ENCODE measurements at places on chromosomes 12 and 14.

- no peak for DNase-seq
Measured at GRCh38 chr14:38762426-38762825, 340.6 kb downstream of the SEC23A start.

- no peak for DNase-seq
Measured at GRCh38 chr12:13981296-13981962, at the start of gene GRIN2B. Gene GRIN2B, minus strand, starts transcription at chr12:13981602. Its CDS starts 115,394 bp downstream, at chr12:13866208.

- no peak for DNase-seq
Measured at GRCh38 chr14:99619835-99620834, 16.1 kb upstream of the CCDC85C start.

GRCh38 chr12:96570579-96570978 is 81.2 kb downstream of the CFAP54 start:
- DNase-seq = no peak

DNA sequence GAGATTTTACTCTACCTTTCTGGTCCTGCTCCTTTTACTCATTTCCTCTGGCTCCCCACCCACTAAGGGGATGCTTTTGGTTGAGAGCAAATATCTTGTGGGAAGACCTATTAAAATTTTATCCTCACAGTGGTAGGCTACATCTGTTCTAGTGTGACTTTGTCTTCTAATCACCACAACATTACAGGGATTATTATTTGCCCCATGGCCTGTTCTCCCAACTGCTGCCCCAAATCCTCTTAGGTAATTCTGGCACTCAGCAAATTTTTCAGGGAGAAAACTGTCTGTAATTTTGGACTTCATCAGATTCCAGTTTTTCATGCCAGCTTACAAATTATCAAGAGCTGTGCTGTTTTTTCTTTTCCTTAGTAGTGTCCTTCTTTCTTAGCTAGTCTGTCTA is 172.3 kb downstream of the GPHN start:
- no peak for DNase-seq

DNA sequence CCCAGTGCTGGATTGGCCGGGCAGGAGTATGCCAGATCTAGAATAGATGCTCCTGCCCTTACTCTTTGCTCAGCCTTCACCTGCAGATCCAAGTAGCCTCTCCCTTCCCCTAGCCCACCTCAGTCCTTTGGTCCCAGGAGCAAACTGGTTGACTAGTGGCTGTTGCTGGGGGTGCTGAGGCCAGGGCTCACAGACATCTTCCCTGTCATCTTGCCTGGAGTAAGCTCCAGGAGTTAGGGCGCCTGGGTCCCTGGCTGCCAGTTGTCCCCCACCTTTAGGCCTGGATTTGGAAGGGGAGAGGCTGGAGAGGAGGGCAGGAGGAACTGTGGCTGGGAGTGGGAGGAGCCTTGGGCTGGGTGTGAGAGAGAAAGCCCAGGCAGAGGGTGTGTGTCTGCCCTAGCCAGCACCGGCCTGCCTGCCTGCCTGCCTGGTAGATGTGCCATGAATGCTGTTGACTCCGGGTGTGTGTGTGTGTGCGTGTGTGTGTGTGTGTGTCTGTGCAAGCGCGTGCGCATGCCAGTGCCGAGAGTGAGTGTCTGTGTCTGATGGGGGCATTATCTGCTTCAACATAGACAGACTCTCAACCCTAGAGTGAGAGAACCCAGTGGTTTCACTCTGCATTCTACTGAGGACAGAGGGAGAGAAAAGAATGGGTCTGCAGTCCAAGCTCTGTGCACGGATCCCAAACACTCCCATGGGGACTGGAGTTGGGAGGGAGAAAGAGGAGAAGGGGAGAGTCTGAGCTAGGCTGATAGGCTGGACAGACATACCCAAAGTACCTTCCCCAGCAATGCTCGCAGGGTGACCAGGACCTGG is 845 bp upstream of the RARG start:
- DNase-seq = no peak

GRCh38 chr14:69268223-69268622 is 8.3 kb downstream of the GALNT16 start:
- DNase-seq = no peak

DNA sequence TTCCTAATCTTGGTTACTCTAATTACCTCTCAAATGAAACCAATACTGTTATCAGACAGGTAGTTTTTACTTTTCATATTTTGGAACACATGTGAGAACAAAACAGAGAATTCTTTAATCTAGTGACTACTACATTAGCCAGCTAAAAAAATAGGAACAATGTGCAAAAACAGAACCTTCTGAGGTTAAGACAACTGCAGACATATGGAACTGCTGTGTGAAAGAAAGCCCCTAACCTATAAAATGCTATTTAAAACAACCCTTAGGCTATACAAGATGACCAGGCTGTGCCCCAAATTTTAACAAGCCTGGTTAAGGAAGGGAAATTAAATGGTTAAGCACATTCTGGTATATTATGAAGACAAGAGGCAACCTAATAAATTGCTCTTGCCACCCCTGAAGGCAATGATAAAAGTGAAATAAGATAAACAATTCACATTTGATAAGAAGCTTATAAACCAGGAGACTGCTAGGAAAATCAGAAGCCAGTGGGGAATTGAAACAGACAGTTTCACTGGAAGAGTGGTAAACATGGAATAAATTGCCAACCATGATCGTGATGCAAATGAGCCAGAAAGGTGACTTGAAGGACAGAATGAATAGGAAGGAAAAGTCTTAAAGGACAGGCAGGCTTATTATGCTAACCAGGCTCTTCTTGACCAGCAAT is 7.4 kb downstream of the GTSF1 start:
- no peak for DNase-seq

GRCh38 chr12:53596920-53597363 is 29.2 kb downstream of the ATF7 start:
- DNase-seq = no peak

- no peak for DNase-seq
Measured at GRCh38 chr12:30753233-30753632, 1.5 kb downstream of the CAPRIN2 start.

DNA sequence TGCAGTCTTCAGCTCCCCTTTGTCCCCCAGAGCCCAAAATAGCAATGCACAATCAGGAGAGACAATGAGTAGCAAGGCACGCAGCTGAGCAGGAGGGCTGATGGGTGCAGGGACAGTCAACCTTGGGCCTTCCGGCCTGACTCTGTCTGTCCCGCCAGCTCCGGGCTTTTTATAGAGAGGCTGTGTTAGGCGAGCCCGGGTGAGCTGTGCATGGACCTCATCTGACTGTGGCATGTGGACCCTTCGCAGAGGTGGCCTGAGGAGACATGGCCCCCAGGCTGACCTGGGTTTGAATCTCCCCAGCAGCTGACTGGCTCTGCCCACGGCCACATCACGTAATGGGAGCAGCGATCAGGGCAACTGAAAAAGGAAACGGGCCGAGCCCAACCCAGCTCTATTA is 177.9 kb downstream of the TSPAN9 start:
- DNase-seq = no peak

- no peak for DNase-seq
Measured at GRCh38 chr14:80425686-80426085, 214.4 kb upstream of the DIO2 start.

DNA sequence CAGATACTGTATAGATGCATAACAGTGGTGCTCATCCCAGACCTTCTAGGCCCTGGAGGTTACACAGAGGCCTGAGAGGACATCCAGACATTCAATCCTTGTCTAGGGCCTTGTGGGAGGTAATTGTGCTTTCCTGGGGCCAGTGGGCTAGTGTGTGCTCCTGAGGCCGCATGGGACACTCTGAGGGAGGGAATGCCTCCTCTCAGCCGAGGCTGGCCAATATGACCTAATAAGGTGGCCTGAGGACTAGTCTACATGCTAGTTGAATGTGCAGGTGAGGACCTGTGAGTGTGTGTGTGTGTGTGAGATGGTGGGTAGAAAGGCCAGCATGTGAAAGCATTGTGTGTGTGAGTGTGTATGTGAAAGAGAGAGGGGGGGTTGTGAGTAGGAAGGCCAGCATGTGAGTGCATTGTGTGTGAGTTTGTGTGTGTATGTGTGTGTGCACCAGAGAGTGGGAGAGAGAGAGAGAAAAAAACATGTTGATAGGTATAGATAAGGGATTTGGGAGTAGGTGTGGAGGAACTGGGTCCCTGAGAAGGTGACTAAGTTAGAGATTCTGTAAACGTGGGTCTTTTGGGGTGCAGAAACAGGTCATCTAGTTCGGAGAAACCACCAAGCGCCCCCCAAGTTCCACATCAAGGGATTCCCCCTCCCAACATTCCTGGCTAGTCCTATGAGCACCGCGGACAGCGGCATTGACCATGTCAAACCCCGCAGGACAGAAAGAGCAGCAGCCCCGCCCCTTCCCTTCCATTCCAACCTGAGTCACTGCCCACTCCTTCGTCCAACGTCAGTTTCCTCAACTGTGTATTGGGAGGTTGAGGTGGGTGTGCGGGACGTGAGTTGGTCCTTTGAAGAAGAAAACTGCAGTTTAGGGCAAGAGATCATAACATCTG is 9.7 kb upstream of the KRT81 start:
- no peak for DNase-seq

GRCh38 chr12:39165338-39165737 is 259.9 kb upstream of the CPNE8 start:
- DNase-seq = no peak

GRCh38 chr14:46951103-46951502 is 299.5 kb upstream of the RPL10L start:
- DNase-seq = no peak

DNA sequence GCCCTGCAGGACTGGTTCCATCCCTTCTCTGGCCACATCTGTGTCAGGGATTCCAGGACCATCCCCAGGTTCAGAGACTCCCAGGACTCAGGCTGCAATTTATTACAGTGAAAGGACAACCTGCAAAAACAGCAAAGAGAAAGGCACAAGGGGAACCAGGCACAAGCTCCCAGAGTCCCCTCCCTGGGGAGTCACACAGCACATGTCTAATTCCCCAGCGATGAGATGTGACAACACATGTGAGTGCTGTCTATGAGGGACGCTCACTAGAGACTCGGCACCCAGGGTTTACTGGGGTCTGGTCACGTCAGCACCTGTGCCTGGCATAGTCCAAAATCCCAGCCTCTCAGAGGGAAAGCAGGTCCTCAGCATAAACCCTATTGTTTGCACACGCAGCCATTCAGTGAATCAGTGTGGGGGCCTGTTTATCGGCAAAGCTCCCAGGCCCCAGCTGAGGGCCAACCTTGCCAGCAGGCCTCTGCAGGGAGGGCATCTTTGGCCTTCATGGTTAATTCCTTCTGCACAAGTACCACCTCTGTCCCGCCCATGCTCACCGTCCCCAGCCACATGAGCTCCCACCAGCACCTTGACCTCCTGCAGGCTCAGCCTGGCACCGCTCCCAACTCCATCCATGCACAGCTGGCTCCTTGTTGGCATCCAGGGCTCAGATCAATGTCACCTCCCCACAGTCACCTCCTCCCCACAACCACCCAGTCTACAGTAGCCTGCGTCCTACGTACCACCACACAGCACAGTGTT is 198.9 kb upstream of the SFSWAP start:
- no peak for DNase-seq

GRCh38 chr12:129226851-129227250 is 373.6 kb downstream of the GLT1D1 start:
- no peak for DNase-seq

DNA sequence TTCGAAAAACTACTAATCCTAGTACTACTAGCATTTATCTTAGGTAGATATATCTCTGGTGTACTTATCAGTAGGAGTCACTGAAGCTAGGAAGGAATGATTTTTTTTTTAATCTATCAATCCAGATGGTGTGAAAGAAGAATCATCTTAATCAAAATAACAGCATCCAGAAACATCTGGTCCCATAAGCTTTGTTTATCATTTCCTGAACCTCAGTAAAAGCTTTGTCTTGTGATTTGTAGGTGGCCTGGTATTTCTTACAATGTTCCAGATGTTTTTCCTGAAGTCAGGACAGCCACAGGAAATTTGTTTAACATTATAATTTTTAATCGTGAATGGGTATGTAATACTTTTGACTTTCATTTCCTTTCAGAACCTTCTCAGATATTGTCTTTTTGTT is 28.0 kb upstream of the LUM start:
- no peak for DNase-seq

GRCh38 chr12:115630136-115630535 is 647.4 kb downstream of the MED13L start:
- DNase-seq = no peak

GRCh38 chr12:26177283-26177682 is 18.1 kb upstream of the SSPN start:
- no peak for DNase-seq

DNA sequence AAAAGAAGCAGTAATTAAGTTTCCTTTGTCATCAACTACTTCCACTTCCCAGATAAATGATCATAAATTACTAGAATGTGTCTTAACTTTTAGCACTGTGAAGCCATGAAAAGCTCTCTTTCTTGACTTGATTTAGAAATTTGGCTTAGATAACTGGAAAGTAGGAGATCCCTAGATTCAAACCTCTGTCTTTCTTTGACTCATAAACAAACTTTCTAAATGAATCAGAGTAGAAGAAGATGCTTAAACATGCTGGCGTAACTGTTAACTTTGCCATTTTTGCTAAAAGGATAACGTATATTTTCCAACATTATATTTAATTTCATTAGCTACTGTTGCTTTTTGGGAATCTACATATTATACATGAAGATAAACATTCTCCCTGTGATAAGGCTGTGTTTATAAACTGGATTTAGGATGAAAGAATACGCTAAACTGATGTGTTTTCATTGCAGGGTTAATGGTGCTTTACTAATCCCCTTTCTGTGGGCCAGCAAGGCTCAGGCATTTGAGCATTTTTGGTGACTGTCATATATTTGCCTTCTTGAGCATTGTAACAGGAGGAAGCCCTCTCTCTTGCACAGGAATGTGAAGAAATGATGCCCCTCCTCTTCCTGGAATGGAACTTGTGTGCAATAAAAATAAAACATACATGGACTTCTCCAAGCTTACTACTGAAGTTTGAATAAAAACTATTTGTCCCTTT is 301.4 kb downstream of the BMP4 start:
- no peak for DNase-seq

DNA sequence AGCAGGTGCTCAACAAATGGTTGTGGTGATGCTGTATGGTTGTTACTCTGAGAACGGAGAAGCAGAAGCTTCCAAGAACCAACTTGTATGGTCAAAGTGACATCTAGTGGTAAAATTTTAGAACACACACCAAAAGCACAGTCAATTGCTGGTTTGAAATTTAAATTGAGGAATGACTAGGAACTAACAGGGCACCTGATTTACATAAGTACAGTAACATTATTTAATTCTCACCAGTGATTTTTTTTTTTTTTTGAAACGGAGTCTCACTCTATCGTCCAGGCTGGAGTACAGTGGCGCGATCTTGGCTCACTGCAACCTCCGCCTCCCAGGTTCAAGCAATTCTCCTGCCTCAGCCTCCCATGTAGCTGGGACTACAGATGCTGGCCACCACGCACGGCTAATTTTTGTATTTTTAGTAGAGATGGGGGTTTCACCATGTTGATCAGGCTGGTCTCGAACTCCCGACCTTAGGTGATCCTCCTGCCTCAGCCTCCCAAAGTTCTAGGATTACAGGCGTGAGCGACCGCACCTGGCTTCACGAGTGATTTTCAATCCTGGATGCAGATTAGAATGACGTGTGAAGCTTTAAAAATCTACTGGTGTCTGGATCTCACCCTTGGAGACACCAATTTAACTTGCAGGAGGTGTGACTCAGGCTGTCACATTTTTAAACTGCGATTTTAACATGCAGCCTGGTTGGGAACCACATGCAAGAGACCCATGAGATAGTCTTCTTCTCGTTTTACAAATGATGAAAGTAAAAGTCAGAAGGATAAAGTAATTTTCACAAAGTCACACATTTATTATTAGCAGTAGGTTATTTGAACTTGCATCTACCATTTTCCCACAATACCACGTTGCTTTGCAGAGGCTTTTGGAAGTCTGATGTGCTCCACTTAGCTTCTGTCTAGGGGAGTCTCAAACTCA is 14.1 kb upstream of the NUMB start:
- DNase-seq = no peak
